ENCODE measurements at places on chromosomes 4 and X. TPM values are rescaled to one million over a fixed set of nuclear protein-coding genes. Genes with fewer than 3 reads are reported as not detected.

C4orf50 gene
- polyA plus RNA-seq: not detected

PTTG2 gene
- 1.5 TPM for polyA plus RNA-seq

AMTN gene
- polyA plus RNA-seq: not detected

MAGEE1 gene
- 5.9 TPM for polyA plus RNA-seq

RTL3 gene
- not detected for polyA plus RNA-seq

DNA sequence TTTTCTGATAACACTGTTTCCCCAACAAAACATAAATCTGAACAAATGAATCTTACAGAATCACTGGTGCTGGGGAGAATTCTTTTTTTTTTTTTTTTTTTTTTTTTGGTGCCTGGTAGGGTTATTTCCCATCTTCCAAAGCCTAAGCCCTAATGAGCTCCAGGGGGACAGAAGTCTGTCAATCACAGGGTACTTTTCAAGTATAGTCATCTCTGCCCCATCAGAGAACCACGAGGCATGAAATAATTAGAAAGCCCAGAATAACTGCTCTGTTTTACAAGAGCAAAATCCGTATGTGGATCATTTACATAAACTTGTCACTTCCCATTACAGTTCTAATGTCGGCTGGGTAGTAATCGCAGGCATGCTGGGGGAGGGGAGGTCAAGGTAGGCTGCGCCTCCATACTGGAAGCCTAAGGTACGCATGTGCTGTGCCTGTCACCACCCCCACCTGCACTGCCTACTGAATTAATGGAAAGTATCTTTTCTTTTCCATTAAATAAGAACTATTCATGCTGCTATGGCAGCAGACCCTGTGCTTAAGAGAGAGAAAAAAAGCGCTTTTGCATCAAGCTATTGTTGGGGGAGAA lies 164.7 kb upstream of the LEF1 start:
- no peak overlapping the region for H3K4me3 ChIP-seq
- H3K27me3 ChIP-seq: no peaks in the 10 kb centered on the region
- peaks cover 6% of the 10 kb centered on the region for H3K4me1 ChIP-seq
- H3K36me3 ChIP-seq: no peaks in the 10 kb centered on the region

DNA sequence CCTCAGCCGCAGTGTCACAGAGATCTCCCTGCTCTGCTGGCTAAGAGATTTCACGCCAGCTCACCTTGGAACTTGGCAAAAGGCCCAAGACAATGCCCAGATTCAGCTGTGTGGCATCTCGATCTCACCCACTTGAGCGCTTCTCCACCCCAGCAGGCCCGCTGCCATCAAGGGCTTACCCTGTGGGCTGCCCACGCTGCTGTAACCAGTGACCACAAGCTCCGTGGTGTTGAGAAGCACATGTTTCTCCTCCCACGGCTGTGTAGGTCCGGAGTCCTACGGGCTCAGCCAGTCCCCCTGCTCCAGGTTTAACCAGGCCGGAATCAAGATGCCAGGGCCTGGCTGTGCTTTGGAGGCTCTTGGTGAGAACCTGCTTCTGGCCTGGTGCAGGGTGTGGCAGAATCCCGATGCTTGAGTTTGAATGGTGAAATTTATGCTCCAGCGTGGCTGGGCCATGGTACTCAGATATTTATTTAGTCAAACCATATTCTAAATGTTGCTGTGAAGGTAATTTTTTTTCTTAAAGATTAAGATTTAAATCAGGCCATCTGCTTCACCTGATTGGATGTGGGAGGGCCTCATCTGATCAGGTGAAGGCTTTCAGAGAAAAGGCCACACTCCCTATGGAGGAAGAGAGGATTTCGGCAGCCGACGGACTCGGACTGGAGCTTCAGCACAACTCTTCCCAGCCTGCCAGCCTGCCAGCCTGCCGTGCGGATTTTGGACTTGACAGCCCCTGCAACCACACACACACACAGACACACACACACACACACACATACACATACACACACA lies 24.8 kb upstream of the ADRA2C start:
- no peak overlapping the region for H3K27ac ChIP-seq
- no peaks in the 10 kb centered on the region for H3K4me1 ChIP-seq
- DNase-seq: no peak
- H3K36me3 ChIP-seq: no peaks in the 10 kb centered on the region
- no peaks in the 10 kb centered on the region for H3K27me3 ChIP-seq

DNA sequence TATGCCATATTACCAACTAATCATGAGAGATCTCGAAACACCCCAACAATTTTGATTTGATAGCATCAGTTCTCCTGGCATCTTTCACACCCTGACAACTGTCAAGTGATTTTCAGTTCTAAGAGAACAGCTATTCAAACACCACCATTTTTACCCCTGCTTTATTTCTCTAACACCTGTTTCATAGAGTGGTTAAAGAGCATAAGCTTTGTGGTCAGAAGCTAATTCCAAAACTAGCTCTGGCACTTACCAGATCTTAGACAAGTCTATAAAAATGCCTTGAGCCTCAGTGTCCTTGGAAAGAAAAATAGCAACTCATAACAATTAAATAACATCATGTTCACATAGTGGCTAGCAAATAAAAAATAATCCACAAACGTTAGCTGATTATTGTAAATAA lies 17.9 kb downstream of the PPA2 start:
- no peak overlapping the region for H3K4me3 ChIP-seq
- no peak for DNase-seq
- H3K27me3 ChIP-seq: no peaks in the 10 kb centered on the region
- no peaks in the 10 kb centered on the region for H3K4me1 ChIP-seq

GRCh38 chrX:14476205-14476604 lies 53.1 kb upstream of the GLRA2 start:
- no peak overlapping the region for H3K4me3 ChIP-seq
- no peak for DNase-seq
- no peaks in the 10 kb centered on the region for H3K36me3 ChIP-seq
- no peaks in the 10 kb centered on the region for H3K4me1 ChIP-seq
- H3K27me3 ChIP-seq: no peaks in the 10 kb centered on the region
- no peak overlapping the region for H3K27ac ChIP-seq

- H3K36me3 ChIP-seq: no peaks in the 10 kb centered on the region
- no peak overlapping the region for H3K27ac ChIP-seq
- no peaks in the 10 kb centered on the region for H3K4me1 ChIP-seq
- no peak overlapping the region for H3K4me3 ChIP-seq
Measured at GRCh38 chr4:1767770-1768366, 25.2 kb upstream of the FGFR3 start.

DNA sequence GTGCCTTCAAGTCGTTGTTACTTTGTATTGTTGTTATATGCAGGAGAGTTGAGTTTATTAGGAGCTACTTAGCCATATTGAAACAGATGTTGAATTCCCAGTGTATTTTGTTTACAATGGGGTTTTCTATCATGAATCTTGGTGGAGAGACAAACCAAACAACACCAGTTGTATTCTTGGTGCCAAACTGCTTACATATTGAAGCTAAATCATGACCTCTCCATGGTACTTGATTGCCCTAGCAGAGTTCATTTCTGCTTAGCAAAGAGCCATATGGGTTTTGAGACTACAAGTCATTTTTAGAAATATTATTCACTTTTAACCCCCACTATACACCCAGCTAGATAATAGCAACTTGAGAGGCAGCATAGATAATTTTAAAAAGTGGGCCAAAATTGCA lies 85.4 kb downstream of the ADGRG4 start:
- H3K4me3 ChIP-seq: no peak overlapping the region
- no peaks in the 10 kb centered on the region for H3K36me3 ChIP-seq
- DNase-seq: no peak
- no peaks in the 10 kb centered on the region for H3K4me1 ChIP-seq

GRCh38 chr4:147247579-147247978 lies 233.3 kb upstream of the EDNRA start:
- H3K4me1 ChIP-seq: no peaks in the 10 kb centered on the region
- H3K27ac ChIP-seq: no peak overlapping the region
- no peak overlapping the region for H3K4me3 ChIP-seq
- no peaks in the 10 kb centered on the region for H3K36me3 ChIP-seq

All from naive thymus-derived CD4-positive, alpha-beta T cell (primary cell).